Psoas muscle (tissue), 8 donors: ENCODE measurements at places on chromosomes 3 and 15. TPM values are rescaled to one million over a fixed set of nuclear protein-coding genes. Genes with fewer than 3 reads are reported as not detected.

- no peak for DNase-seq
These were observed 11.1 kb upstream of the UBE2Q2 start for GRCh38 chr15:75832114-75832513.

DNA sequence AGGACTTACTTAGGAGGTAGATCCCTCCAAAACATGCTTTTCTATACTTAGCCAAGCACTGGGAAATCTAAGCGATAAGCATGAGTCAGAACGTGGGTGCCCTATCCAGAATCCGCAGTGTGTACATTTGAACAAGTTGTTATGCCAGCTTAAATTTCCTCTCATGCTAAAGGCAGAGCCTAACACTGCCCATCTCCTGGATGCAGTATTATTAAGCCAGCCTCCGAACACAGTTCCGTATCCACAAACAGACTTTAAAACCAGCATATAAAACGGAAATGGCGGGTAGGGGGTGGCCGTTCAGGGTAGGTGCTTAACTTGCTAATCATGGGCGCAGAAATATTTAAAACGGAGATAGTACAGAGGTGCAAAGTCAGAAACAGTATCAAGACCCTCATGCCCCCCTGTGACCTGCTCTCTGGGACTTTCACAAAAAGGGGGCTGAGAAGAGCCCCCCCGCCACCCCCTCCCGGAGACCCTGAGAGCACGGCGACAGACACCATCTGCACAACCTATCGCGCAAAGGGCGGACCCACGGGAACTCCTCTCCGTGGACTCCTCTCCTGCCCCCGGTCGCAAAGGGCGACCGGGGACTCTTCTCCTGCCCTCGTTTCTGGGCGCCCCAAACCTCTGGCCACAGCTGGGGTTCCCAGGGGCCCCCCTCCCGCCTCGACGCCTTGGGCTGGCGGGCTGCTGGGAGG lies 889 bp upstream of the LRRIQ4 start:
- no peak for DNase-seq

DNA sequence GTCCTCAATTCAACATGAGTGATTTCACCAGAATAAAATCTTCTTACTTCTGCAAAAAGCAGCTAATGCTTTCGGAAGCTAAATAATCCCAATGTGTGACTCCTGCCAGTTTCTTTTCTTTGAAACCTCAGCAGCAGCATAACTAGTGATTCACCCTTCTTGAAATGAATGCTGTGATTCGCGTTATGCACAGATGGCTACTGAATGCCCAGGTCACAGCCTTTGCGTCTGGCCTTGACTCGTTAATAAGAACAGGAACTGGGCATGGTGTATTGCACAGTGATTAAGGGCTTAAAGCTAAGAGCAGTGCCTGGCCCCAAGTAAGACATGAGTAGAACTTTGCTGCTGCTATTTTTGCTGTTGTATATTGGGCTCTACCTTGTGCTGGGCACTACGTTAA lies 19.0 kb downstream of the CGNL1 start:
- no peak for DNase-seq

Gene GOLGA6L26
- not detected for polyA plus RNA-seq

Gene MAGI1
- polyA plus RNA-seq, result 8.1 TPM

Gene UNC13C
- polyA plus RNA-seq, result 0.77 TPM

DNA sequence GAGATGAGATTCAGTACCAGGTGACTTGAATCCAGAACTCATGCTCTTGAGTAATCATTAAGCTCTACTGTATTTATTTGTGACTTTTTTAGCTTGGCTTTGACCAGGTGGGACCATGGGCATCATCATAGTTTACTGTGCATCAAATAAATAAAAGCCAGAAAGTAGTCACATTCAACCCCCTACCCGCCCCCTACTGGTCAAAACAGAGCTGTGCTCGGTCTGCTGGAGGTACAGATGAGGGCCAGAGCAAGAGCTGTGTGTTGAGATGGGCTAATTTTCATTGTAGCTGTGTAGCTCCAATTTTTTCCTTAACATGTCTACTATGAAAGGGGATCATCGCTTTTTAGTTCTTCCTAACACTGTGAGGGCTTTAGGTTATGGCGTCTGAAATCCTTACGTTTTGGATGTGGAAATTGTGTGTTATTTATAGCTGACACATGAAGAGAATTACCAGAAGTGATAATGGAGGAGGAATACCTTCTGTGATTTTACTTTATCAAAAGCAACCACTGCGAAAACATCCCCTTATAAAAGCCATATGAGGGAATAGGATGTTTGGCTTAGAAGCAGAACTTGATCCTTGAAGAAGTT lies 375.1 kb downstream of the PTPRG start:
- no peak for DNase-seq
